Activated T-helper 2 cell treated with anti-CD3 and anti-CD28 coated beads, Interferon-gamma antibody, Interleukin-2, Interleukin-4, amounts not matched to agents 10 μg/mL and 5 μg/mL and 100 μg/mL, durations not matched to agents 14 hours and 24 hours and 36 hours (primary cell): ENCODE measurements at places on chromosomes 13 and 19. TPM values are rescaled to one million over a fixed set of nuclear protein-coding genes. Genes with fewer than 3 reads are reported as not detected.

- no peak for DNase-seq
Observed at GRCh38 chr13:94994506-94994905, 282.2 kb upstream of the SOX21 start.

OR7C1 gene
- total RNA-seq, result not detected in 2 replicates

CYP4F2 gene
- total RNA-seq, result not detected in 2 replicates

ACP7 gene
- not detected in 2 replicates for total RNA-seq

TEX101 gene
- not detected in 2 replicates for total RNA-seq

GRCh38 chr19:4067396-4068046 is 822 bp upstream of the ZBTB7A start:
- DNase-seq, result peak; percentile 53
